ENCODE measurements at places on chromosomes 12 and 14. TPM values are rescaled to one million over a fixed set of nuclear protein-coding genes. Genes with fewer than 3 reads are reported as not detected.

FOXN4 gene
- total RNA-seq, result 0.20 TPM

KERA gene
- total RNA-seq, result not detected

KCNJ8 gene
- total RNA-seq, result 0.57 TPM

SLC5A8 gene
- not detected for total RNA-seq

ZNF219 gene
- total RNA-seq, result 30.8 TPM

DPPA3 gene
- total RNA-seq, result not detected

KRT77 gene
- not detected for total RNA-seq

VDR gene
- 2.1 TPM for total RNA-seq

Data from A549 treated with Mapracorat at 1 μM for 4 hours (cell line).